ENCODE measurements at places on chromosomes 6 and 20.

DNA sequence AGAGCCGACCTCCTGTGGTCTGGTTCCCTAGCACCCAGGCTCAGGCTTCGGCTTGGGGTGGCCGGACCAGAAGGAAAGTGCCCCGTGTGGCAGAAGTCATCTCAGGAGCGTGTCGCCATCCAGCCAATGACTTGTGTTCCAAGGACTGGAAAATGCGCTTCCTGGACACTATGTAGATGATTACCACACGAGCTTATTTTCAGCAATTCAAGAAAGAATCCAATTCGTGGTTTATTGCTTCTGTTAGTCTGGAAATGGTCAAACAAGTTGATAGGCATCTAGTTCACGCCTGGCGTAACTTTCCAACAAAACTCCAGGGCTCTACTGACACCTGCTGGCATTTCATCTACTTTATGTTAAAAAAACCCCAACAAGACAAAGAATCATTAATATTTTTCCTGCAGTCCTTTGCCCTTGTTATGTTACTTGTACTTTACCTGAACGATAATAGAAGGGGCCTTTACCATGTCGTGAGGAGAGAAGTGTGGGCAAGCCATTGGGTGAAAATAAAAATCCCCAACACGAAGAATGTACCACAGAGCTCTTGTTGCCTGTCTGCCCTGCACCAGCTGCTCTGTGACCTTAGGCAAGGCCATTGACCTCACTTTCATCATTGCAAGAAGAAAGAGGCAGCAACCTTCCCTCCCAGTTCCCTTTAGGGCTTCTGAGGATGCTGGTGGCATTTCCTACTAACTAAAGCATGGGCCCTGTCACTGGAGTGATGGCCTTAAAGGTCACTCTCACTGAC is 154.7 kb upstream of the LAMP5 start:
- DNase-seq: peak; percentile 33

DNA sequence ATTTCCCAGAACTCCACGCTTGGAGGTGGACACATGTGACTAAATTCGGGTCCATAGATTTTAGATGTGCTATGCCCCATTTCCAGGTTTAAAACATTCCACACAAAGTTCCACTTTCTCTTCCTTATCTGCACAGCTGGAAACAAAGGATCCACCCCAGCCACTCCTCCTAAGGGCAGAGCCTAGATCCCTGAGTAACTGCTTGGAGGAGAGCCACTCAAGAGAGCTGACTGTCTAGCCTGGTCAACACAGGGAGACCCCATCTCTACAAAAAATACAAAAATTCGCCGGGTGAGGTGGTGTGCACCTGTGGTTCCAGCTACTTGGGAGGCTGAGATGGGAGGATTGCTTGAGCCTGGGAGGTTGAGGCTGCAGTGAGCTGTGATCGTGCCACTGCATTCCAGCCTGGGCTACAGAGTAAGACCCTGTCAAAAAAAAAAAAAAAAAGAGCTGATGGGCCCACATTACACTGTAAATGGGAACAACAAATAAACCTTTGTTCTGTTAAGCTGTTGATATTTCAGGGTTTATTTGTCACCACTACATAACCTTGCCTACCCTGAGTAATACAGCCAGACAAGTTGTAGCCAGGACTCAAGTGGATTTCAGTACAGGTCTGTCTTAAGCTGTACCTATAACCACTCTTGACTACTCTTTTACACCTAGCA is 25.8 kb upstream of the SNRPC start:
- no peak for DNase-seq

DNA sequence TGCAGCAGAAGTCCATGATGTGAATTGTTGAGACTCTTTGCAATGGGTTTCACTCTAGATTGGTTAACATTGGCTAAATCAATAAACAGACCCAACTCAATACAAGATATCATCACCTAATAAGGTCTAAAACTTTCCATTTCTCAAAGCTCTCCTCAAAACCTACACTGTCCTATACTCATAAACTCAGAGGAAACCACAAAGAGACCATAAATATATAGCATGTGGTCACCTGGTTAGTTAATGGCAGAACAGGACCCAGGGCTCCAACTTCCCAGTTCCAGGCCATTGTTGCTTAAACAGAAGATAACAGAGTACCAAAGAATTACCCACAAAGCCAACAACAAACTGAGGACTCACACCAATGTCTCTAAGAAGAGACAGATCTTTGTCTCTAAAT is 12.0 kb downstream of the RTN4IP1 start:
- DNase-seq: no peak

- DNase-seq: no peak
These were observed 29.7 kb downstream of the FYN start for GRCh38 chr6:111843347-111844147.

DNA sequence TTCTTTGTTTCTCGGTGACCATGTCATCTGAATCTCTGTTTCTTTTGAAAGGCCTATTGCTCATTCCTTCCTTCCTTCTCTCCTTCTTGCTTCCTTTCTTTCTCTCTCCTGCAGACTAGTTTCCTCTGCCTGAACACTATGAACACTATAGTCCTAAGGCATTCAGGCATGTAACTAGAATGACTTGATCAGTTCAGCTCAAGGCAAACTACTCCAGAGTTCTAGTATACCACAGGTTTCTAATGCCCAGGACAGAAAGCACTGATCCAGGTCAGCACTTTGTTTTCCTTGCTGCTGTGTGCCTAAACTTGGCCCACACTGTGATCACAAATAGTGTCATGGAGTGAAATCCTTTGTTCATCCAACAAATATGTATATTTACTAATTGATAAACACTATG is 324.1 kb upstream of the GJE1 start:
- no peak for DNase-seq

- no peak for DNase-seq
These were observed 17.5 kb downstream of the CTCFL start for GRCh38 chr20:57507477-57507876.

DNA sequence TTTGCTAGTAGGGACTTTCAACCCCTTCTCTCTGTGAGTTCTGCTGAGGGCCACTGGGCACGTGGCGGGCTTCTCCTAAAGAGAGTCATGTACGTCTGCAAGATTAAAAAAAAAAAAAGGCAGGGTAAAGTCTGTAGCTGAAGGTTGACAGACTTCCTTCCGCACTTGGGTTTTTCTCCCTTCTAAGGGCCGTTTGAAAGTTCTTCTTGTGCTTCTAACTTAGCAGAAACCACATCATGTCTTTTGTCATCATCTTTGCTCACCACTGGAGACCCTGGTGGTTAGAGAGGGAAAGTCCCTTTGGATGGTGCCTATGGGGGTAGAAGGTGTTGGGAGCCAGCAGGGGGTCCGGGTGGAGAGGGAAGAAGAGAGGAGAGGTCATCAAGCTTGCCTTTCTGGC is 31.4 kb downstream of the PRDM1 start:
- DNase-seq: no peak

DNA sequence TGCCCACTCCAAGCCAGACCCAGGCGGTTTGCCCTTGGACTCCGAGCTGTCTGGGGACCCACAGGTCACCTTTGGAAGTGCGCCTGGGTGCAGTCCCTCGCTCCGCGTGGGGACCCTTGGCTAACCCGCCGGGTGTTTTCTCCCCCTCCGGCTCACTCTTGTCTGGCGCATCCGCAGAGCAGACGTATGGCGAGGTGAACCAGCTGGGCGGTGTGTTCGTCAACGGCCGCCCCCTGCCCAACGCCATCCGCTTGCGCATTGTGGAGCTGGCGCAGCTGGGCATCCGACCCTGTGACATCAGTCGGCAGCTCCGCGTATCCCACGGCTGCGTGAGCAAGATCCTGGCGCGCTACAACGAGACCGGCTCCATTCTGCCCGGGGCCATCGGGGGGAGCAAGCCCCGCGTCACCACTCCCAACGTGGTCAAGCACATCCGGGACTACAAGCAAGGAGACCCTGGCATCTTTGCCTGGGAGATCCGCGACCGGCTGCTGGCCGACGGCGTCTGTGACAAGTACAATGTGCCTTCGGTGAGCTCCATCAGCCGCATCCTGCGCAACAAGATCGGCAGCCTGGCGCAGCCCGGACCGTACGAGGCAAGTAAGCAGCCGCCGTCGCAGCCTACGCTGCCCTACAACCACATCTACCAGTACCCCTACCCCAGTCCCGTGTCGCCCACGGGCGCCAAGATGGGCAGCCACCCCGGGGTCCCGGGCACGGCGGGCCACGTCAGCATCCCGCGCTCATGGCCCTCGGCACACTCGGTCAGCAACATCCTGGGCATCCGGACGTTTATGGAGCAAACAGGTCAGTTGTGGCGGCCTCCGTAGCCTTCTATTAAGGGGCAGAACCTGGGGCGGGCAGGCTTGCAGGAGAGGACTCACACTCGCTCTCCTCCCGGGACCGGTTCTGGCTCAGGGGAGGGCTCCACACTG is 1.1 kb downstream of the PAX1 start:
- DNase-seq: no peak

DNA sequence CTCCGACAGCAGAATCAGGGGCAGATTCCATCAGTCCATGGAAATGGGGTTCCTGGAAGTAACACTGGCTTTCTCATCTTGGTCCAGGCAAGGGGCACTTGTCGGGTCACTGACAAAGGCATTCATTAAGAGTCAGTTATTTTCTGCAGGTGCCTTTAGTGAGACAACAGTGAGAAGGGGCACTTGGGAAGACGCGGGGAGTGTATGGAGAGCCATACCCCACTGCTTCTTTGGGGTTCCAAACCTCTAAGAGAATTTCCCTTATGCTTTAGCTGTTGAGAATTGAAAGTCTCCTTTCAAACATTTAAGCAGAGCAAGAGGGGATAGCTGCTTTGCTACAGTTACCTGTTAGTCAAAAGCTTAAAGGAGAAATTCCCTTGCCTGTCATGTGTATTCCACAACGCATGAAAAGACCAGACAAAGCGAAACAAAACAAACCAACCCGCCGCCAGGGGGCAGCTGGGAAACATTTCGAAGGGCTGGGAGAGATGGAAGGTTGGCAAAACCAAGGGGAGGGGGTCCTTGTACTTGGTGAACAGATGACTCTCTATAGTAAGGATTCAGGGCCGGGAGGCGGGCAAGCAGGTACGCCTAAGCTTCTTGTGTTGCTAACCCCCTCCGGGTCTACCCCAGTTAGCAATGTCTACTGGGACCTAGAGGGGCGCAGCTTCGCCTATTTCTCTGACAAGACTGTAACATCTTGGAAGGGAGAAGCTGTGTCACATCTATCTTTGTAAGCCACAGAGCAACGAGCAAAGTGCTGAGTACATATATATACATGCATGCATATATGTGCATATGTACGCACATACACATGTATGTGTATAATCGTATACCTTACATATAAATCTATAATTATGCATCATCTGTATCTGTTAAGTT is 474.9 kb upstream of the AGPAT4 start:
- DNase-seq: peak; percentile 39

Measured in SK-N-SH (cell line).